ENCODE measurements at places on chromosomes 12 and 14.

DNA sequence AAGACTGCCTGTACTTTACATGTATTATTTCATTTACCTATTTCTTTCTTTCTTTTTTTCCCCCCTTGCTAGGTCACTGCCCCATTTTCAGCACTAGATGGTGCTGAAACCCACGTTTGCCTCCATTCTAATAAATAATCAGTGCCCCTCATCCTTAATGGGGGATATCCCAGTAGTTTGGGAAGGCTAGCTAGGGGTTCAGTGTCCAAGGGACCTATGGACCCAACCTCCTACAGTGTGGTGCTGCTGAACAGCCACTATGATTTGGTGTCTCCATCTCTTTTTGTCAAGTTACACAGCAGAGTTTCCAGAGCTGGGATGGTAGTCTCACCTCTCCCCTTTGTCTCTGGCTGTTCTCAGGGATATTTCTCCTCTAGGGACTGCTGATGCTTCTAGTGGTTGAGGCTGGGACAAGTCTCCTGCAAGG, 6.5 kb upstream of the HCFC2 start:
- DNase-seq: peak; percentile 46

DNA sequence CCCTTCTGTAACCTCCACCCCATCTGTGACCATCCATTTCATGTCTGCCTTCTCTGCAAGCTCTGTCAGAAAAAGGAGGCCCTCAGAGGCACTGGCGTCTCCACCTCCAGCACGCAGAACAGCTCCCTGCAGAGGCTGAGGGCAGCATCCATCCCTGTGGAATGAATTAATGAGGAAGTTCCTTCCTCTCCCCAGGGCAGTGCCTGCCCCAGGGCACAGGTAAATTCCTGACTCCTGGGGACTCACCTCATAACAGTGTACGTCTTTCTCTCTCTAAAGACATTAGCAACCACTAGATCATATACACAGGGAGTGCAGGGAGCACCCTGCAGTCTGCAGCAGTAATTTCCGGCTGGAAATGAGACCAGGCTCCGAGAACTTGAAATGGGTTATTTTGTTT, 155.0 kb upstream of the TMEM132C start:
- no peak for DNase-seq

DNA sequence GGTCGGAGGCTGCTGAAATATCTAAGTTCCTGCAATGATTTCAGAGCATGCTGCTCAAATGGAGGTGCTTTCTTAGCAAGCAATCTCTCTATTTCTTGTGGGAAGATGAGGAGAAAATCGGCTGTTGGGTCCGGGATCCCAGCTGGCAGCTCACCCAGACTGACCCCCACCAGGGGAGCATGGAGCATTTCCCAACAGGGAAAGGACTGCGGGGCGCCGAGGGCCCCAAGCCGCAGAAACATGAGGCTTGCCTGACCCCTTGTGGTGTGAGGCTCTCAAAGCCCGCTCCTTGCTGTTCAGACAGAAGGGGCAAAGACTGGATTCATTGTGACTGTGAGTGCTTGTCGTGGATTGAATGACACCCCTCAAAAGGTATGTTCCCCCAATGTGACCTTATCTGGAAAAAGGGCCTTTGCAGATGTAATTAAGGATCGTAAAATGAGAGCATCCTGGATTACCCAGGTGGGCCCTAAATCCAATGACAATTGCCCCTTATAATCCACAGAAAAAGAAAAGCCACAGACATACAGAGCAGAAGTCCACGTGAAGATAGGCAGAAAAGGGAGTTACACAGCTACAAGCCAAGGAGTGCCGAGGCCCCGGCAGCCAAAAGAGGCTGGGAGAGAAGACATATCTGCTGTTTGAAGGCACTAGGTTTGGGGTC, 116.3 kb upstream of the VASH1 start:
- no peak for DNase-seq

- DNase-seq: no peak
Observed at GRCh38 chr14:73662487-73662943, 17.7 kb downstream of the DNAL1 start.

GRCh38 chr12:104336115-104336514, 32.6 kb downstream of the EID3 start:
- DNase-seq: no peak

GRCh38 chr12:54009171-54010052, 627 bp downstream of the HOXC8 start:
- no peak for DNase-seq

GRCh38 chr12:67331123-67331522, 62.0 kb downstream of the CAND1 start:
- DNase-seq: no peak

- DNase-seq: no peak
Observed at GRCh38 chr14:53011053-53011462, 60.2 kb upstream of the FERMT2 start.

DNA sequence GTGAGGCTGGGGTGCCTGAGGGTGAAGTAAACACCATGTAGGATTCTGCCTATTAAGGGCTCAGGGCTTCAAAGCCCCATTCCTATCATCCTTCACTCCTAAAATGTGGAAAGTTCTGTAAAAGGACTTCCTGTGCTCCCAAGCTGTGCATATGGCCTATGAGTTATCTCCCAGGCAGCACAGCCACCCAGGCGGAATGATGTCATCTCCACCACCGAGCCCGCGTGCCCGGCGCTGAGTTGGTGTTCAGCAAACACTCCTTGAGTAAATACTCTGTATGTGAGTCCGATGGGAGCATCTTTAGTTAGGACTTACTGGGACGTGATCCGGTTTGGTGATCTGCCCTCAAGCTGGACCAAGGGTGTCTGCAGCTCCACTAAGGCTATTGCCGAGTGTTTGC, 437.3 kb downstream of the MED13L start:
- DNase-seq: no peak

GRCh38 chr12:544941-545635, 85.3 kb downstream of the B4GALNT3 start:
- no peak for DNase-seq

DNA sequence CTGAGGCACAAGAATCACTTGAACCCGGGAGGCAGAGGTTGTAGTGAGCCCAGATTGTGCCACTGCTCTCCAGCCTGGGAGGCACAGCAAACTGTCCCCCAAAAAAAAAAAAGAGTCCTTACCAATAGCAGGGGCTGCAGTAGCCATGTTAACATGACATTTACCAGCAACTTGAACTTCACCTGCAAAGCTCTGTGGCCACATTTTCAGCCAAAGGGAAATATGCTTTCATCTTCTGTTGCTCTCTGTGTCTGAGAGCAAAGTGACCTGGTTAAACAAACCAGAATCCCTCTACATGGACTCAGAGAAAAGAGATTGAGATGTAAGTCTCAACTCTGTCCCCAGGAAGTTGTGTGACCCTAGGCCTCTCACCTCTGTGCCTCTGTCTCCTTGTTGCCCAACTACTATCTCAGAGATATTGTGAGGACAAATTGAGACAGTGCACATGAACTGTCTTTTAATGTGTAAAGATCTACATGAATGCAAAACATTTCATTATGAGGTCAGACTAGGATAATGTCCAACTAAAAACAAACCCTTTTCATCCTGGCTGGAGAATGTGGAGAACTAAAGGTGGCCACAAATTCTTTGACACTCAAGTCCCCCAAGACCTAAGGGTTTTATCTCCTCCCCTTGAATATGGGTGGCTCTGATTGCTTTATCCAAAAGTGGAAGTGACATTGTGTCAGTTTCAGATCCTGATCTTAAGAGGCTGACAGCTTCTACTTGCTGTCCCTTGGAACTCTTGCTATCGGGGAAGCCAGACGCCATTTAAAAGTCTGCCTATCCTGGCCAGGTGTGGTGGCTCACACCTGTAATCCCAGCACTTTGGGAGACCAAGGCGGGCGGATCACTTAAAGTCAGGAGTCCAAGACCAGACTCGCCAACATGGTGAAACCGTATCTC, 24.7 kb upstream of the P2RX4 start:
- DNase-seq: no peak

DNA sequence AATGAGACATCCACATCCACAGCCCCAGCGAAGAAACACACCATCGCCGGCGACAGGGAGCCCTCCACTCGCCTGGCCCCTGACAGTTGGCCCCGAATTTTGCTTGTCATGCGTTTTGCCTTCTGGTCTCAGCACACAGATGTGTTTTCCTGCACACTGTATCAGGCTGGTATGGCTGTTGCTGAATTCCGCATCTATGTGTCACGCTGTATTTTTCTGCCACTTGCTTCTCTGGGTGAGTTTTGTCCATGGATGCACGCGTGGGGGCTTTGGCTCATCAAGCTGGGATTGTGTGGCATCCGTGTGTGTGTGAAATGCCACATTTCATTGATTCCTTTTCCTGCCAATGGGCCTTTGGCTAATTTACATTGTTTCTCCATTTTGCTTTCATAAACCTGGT, 26.5 kb downstream of the ARL6IP4 start:
- DNase-seq: no peak

GRCh38 chr12:18754124-18754707, 16.3 kb downstream of the CAPZA3 start:
- DNase-seq: no peak

- no peak for DNase-seq
Observed at GRCh38 chr14:78690836-78691235, 520.7 kb downstream of the NRXN3 start.

GRCh38 chr12:2084553-2085296, 31.9 kb downstream of the CACNA1C start:
- no peak for DNase-seq

DNA sequence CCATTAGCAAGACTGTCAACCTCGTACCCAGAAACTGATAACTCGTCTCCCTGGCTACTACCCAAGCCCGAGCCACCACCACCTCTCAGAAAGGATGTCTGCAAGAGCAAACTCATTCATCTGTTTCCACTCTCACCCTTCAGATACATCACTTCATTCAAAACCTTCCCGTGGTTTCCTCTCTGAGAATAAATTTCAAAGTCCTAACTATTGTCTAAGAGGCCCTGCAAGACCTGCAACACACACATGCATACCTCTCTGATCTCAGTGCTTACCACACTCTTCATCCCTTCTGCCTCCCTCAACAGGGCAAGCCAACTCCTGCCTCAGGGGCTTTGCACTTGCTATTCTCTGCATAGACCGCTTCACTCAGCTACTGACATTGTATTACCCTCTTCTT, 40.6 kb downstream of the PPP1R13B start:
- DNase-seq: no peak

Measured in hematopoietic multipotent progenitor cell treated with erythropoietin and hydrocortisone succinate and interleukin-3 and kit ligand, for 17 days (in vitro differentiated cells).